ENCODE measurements at places on chromosomes 11 and 22.

GRCh38 chr11:20963596-20963995, 294.2 kb downstream of the NELL1 start:
- no peak for DNase-seq

DNA sequence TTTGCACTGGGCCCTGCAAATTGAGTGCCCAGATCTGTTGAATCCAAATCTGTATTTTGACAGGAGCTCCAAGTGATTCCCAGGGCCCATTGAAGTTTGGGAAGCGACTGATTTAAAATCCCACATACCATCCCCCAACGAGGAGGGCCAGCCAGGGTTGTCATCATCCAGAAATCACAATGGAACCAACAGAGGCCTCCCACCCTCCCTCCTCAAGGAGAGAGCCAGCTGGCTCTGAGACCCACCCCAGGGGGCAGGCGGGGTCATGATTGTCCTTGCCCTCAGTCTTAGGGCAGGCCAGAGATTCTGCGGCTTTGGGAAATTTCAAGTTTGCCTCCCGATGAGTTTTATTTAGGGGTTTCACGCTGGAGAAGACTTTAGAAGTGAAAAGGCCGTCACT, 358.2 kb downstream of the MN1 start:
- DNase-seq, result no peak

DNA sequence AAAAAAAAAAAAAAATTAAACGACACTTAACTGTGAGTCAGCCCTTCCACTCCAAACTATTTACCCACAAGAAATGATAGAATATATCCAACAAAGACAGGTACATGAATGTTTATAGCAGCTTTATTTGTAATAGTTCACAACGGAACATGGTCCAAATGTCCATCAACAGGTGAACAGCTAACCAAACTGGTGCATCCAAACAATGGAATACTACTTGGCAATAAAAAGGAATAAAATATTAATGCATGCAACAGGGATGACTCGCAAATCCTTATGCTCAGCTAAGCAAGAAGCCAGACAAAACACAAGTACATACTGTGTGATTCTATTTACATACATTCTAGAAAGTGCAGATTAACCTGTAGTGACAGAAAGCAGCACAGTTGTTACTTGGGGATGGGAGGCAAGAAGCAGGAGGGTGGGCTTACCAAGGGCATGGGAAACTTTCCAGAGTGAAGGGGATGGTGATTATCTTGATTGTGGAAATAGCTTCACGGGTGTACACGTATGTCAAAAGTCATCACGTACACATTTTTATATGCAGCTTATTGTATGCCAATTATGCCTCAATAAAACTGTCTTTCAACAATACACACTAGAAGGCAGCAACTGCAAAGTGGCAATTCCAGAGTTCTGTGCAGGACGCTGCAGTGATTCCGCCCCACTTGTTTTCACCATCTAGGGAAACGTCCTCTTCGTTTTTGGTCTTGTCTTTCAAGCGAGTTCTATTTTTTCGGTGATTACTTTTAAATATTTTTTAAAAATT, 6.7 kb upstream of the SF1 start:
- DNase-seq, result no peak

GRCh38 chr22:46897246-46897623, 134.8 kb downstream of the TBC1D22A start:
- no peak for DNase-seq

DNA sequence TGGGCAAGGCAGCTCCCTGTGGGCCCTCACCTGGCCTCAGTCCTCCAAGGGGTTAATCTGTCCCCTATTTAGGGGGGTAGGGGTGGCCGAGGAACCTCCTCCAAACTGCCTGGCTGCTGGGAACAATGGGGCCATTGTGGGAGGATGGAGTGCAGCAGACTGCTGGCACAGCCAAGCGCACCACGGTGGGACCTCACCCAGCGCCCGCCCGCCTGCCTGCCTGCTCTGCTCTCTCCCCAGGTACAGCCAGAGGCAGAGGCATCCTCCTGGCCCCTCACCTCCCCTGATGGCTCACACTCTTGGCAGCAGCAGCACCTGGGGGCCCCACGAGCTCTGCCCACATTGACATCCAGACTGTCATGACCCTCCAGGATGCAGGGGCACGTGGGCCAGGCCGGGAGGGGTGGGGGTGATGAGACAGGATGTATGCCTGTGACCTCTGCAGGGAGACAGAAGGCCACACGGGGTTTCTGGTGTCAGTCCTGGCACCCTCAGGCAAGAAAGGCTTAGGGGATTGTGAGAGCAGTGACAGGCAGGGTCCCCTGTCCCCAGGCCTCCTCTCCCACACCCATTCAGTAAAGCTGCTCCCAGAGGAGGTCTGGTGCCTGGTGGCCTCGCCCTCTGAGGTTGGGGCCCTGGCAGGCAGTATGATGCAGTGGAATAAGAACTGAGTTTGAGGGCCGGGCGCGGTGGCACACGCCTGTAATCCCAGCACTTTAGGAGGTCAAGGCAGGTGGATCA, 11.4 kb downstream of the BCL9L start:
- peak; percentile 80 for DNase-seq

DNA sequence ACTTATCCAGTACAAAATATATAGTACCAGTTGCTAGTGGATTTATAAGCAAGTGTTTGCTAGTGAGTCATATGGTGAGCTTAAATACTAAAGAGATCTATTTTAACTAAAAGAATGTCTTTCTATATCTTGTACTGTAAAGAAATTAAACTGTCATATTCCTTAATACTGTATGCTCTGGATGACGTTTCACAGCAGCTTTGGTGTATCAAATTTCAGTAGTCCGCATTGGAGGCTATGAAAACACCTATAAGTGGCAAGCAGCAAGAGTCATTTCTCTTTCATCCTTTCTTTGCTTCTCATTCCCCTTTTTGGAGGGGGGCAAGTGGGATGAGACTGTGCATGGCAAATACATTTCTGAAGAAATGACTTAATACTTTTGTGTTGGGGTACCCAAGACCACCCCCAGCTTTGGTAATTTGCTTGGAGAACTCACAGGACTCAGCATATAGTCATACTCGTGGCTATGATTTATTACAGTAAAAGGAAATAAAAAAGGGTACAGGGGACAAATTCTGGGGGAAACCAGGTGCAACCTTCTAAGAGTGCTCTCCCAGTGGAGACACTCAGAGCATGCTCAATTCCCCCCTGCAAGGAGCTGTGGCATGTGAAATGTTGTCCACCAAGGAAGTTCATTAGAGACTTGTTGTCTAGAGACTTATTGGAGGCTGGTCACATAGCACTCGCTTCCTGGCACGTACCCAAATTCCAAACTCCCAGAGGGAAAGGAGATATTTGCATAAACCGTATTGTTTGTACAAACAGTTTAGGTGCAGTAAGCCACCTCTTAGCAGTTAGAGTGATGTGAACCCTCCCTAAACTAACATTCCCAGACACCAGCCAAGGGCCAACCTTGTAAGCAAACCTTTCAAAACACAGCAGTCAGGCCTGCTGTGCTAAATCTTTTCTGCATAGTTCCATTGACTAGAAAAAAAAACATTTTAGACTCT, 210.8 kb downstream of the PGR start:
- DNase-seq, result no peak

- no peak for DNase-seq
Measured at GRCh38 chr11:89321401-89321800, 143.7 kb downstream of the TYR start.

DNA sequence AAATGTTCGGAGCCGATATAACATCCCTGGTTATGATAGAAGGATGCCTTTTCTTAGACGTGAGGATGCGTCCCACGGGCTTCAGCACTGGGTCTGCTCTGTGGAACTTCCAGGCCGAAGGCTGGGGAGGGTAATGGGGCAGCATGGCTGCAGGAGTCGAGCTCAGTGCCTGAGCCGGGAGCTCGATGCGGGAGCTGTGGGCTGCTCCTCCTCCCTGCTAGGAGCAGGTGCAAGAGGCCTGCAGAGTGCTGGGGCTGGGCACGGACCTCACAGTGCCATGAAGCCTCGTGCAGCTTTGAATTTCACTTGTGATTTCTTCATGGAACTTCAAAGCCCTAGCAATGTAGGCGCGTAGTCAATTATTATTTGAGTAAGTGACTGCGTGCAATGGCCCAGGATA, 6.0 kb downstream of the TUBA8 start:
- DNase-seq, result no peak

- DNase-seq, result no peak
Measured at GRCh38 chr11:68372625-68373024, 60.2 kb downstream of the LRP5 start.

GRCh38 chr22:42490243-42490832, 29.3 kb downstream of the RRP7A start:
- no peak for DNase-seq

DNA sequence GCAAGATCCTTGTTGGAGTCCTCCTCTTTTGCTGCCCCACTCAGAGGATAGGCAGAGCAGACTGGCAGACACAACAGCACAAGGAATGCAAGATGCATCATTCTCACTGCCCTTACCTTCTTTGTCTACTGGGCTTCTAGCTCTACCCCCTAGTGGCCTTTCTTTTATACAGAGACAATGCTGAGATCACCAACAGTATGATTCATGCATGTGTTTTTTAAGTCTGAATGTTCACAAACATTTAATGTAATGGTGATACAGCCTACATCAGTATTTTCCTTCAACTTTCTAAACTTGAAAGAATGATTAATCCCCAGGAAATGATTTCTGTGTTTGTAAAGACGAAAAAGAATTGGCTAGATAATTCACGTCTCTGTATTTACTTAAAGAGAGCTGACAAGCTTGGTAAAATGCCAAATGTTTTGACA, at the start of gene MMP10:
Gene MMP10, minus strand, starts transcription at position 138 of the 428 bp plus-strand sequence. Its CDS starts 37 bp downstream, at position 101.
- no peak for DNase-seq

DNA sequence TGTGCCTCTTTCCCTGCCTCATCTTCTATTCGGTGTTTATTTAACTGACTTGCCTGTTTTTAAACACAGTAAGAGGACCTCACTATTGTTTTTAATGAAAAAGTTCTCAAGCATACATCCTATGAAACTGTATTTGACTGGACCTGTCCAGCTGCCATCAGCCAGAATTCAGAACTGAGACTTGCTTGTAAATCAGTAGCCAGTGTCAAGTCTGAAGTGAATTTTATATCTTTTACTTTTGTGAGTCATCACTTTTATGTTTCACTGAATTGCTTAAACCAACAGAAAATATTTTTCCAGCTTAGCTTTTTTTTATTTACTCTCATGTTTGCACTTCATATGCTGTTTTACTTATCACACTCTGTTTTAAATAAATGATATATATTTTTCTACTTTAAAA, 88.3 kb downstream of the LUZP2 start:
- no peak for DNase-seq

DNA sequence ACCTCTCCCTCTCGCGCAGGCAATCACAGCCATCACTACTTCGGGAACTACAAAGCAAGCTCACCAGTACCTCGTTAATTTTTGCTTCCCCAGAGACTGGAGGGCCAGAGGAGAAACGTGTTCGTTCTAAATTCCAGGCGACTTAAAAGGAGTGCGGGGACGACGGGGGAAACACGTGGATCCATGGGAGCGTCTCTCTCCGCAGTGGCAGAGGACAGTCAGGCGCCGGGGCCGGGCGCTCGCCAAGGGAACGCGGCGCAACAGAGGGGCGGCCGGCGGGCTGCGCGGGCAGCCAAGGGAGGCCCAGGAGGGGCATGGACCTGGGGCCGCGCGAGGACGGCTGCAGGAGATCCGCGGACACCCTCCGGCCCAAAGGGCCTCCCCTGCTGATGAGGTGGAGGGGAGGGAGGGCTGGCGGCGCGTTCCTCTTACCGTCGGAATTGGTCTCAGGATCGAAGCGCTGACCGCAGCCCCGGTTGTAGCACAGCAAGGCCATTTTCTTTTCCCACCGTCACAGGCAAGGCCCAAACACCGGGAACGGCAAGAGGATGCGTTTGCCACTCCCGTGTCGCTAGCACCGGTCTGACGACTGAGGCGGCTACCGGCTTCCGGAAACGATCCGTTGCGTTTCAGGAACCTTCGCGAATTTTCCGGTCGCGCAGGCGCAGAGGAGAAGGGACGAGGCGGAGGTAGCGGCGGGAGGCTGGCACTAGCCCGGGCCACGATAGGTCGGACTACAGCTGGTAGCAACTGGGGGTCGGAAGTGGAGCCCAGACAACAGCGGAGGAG, at the start of gene CHORDC1:
Gene CHORDC1, minus strand, starts transcription at position 591 of the 789 bp plus-strand sequence. Its CDS starts 95 bp downstream, at position 496.
- peak; percentile 95 for DNase-seq

- DNase-seq, result no peak
Measured at GRCh38 chr11:109133159-109133558, 288.8 kb upstream of the C11orf87 start.

GRCh38 chr22:22591348-22592299, 32.6 kb upstream of the PRAME start:
- DNase-seq, result no peak

GRCh38 chr22:46294784-46295183, 1.9 kb upstream of the GTSE1 start:
- no peak for DNase-seq

GRCh38 chr22:49958931-49959781, 1.4 kb upstream of the PIM3 start:
- no peak for DNase-seq

- DNase-seq, result no peak
Measured at GRCh38 chr11:34394771-34395300, 37.0 kb upstream of the ABTB2 start.

DNA sequence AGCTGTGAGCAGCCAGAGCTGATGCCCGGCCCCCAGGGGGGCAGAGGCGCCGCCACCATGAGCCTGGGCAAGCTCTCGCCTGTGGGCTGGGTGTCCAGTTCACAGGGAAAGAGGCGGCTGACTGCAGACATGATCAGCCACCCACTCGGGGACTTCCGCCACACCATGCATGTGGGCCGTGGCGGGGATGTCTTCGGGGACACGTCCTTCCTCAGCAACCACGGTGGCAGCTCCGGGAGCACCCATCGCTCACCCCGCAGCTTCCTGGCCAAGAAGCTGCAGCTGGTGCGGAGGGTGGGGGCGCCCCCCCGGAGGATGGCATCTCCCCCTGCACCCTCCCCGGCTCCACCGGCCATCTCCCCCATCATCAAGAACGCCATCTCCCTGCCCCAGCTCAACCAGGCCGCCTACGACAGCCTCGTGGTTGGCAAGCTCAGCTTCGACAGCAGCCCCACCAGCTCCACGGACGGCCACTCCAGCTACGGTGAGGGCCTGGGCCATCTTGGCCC, 6.1 kb downstream of the CDC42EP1 start:
- peak; percentile 59 for DNase-seq

DNA sequence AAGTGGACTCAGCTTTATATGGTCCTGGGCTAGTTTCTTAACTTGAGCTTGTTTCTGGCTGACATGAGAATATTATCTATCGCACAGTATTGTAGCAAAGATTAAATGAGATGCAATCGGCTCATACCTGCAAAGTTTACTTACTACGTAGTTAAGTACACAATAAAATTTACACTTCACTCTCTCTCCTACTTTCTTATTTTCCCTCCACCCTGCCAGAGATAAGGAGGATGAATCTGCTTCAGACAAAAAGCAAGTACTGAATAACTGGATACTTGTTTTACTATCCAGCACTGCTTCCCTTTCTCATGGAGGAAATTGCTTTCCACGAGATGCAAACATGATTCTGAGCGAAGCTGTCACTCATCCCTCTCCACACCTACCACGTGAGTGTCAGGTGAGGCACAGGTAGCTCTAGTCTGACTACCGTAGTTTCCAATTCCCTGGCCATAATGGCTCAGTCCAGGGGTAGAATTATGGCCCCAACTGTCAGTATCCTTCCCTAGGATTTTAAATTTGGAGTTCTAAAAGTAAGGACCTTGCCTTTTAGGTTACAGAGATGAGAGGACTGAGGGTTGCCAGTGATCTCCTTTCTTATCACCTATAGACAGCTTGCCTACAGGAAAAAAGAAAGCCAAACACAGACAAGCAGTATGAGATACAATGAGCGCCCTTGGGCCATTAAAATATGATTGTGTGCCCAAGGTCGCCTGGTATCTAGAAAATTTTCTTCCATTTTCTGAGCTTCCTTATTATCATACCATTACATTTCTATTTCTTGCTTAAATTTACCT, 39.8 kb downstream of the GAB2 start:
- no peak for DNase-seq
